ENCODE measurements at places on chromosomes 2 and 18. TPM values are rescaled to one million over a fixed set of nuclear protein-coding genes. Genes with fewer than 3 reads are reported as not detected.

The CYP27C1 gene
- not detected for total RNA-seq

The SNED1 gene
- total RNA-seq, result 7.1 TPM

The EFR3B gene
- 1.2 TPM for total RNA-seq

The SATB2 gene
- total RNA-seq, result 0.21 TPM

DNA sequence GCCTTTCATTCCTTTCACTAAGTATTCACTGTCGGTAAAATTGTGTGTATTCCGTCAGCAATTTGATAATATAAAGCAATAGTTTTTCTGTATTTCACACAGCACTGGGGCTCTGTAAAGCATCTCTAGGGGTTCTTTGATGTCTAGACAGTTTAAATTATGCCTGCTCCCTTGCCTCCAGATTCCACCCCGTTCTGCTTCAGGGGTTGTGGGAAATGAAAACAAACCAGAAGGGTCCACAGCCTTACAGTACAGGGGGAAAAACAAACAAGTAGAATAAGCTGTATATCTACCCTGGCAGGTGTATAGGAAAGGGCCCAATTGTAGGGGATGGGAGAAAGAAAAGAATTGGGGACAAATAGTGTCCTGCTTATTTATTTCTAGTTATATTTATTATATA, 63.1 kb downstream of the ASXL3 start:
- DNase-seq, result no peak

GRCh38 chr18:2083691-2084090, 487.6 kb downstream of the METTL4 start:
- DNase-seq, result no peak

The CACNB4 gene
- total RNA-seq, result 1.5 TPM

- DNase-seq, result no peak
These were observed 175.7 kb downstream of the METTL4 start for GRCh38 chr18:2395427-2396161.

DNA sequence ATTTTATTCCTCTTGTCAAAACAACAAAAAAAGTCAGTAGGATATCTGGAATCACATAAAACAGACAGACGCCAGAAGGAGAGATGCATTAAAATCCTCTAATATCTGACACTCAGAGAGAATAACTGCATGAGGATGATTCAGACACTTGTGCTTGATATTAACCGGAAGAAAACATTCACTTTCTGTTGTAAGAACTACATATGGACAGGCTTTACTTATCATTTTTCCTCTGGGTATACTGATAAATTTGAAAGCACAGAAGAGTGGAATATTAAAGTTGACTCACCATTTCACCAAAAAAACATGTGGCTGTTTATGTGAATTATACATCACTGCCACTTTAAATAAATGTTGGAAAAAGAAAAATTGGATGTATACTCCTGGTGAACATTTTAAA, 589.1 kb upstream of the CDH2 start:
- no peak for DNase-seq

DNA sequence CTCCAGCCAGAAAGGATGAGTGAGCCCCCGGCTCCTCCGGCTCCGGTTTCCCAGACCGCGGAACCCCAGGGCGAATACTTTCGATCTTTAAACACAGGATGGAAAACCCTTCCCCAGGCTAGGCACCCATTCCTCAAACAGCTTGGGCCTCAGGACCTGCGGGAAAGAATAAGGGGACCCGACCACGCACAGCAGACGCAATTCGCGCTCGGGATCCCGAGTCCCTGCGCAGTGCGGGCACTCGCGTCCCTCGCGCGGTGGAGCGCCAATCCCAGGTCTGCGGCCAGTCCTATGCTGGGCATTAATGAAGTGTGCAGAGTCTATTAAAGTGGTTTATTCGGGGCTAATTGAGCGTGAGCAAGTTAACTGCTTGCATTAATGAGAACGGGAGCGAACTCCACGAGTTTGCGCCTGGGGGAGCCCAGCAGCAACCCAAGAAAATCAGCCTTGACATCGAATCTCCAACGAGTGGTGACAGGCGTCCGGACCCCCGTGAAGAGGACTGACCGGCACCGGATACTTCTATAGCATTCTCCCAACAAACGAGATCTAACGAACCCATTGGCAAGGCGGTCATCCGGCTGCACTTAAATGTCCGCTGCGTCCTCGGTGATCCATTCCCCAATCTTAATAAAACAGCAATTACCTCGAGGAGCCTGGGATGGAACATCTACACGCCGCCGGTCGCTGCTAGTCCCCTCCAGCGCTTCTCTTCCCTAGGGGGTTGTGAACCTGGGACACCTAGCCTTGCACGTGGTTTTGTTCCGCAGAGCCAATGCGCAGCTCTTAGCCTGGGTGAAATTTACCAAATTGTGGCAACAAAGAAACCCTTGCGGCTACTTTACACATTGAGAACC, 1.6 kb downstream of the OSR1 start:
- no peak for DNase-seq

DNA sequence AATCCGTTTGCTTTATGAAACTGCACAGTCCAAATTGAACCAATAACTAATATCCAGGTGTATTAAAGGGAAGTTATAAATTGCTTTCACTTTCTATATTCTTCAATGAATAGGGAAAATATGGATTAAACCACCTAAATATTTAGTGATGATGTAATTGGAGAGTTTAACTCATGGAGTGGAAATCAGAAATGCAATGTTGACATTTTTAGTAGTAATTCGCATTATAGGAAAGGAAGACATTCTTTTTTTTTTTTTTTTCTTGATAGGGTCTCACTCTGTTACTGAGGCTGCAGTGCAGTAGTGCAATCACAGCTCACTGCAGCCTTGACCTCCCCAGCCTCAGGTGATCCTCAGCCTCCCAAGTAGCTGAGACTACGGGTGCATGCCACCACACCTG, 321.9 kb downstream of the RNF144A start:
- no peak for DNase-seq

DNA sequence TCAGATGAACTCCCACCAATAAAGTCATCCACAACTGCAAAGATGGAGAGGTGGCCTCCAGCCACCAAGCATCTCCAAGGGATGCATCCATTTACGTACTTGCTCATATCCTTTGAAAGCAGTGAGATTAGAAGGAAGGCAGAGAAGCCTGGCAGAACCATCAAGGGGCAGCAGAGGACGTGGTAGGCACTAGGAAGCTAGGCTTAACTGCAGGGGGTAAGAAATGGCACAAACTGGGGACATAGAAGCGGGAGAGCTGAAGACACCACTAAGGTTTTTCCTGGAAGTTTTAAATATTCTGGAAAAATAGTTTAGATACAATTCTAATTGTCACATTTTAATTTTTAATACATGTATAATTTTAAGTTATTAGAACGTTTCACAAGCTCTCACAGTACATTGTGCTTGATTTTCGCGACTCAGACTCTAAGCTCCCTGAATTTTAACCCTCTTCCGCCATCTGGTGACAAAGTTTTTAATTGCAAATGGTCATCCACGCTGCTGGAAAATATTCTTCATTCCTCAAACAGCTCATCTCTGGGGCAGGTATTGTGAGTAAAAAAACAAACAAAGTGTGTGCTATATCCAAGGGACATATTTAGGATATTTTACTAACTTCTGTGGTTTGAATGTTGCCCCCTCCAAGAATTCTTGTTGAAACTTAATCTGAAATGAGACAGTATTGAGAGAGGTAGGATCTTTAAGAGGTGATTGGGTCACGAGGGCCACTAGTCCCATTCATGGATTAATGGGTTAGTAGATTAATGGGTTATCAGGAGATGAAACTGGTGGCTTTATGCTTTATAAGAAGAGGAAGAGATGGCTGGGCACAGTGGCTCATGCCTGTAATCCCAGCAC, 1.6 kb upstream of the PSTPIP2 start:
- peak; percentile 81 for DNase-seq

DNA sequence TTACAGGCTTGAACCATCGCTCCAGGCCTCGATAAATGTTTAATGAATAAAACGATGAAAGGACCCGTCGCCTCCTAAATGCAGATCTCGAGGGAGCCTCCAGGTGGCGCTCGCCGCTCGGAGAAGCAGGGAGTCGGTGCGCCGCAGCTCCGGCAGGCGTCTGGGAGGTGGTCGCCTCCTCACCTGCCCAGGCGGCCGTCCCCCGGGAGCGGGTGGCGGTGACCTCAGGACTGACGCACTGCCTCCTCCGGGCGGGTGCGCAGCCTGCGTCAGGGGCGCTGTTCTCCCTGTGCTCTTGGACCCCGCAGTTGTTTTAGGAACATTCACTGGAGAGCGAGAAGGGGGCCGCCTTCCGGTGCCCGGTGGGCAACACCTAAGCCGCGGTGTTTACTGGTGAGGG, 38.6 kb upstream of the POLE4 start:
- peak; percentile 71 for DNase-seq

DNA sequence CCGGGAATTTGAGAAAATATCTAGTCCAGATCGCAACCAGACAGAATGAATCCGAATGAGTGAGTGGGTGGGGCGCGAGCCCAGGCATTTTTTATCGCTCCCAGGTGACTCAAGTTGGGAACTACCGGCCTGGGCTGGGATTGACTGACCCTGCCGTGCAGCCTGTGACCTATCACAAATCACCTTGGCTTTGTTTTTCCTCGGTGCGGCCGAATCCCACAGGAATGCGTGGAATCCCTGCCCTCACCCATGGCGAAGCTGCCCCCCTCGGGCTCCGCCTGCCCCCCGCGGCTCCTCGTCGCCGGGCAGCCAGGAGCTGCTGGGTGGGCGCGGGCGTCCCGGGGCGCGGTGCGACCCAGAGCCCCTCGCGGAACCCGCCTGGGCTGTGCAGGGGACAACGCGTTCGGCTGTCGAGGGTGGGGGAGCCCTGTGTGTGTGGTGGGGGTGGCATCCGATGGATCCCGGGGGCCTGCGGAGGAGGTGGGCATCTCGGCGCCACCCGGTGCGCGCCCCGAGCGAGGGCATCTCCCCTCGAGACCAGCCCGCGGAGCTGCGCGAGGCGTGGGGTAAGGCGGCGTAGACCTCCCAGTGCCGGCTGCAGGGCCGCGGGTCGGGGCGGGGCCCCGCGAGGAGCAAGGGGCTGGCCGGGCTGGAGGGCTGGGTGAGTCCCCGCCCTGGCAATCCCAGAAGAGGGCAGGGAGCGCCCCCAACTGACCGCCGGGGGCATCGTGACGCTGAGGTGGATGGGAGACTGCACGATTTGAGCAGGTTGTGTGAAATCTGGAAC, 16.5 kb downstream of the B3GNT7 start:
- peak; percentile 80 for DNase-seq

DNA sequence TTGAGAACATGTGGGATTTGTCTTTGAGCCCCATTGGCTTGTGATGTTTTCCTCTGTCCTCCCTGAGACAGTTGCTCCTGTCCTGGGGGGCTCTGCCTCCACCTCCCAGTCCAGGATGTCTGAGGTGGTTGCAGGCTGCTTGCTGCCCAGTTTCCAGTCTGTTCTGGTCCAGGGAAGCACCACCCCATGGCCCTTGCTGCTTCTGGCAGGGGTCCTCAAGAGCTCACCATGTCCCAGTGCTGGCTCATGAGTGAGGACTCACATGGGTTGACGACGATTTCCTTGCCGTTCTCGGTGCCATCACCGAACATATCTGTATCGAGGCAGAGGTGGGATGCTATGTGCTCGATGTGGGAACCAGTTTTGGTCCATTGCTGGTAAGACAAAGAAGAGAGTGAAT, 103.4 kb upstream of the CAPN13 start:
- DNase-seq, result no peak

- no peak for DNase-seq
These were observed 60.0 kb downstream of the CEP192 start for GRCh38 chr18:13051159-13051558.

GRCh38 chr2:15018814-15019213, 386.3 kb downstream of the LRATD1 start:
- no peak for DNase-seq

GRCh38 chr2:176124110-176124946, 1.8 kb downstream of the HOXD9 start:
- no peak for DNase-seq

DNA sequence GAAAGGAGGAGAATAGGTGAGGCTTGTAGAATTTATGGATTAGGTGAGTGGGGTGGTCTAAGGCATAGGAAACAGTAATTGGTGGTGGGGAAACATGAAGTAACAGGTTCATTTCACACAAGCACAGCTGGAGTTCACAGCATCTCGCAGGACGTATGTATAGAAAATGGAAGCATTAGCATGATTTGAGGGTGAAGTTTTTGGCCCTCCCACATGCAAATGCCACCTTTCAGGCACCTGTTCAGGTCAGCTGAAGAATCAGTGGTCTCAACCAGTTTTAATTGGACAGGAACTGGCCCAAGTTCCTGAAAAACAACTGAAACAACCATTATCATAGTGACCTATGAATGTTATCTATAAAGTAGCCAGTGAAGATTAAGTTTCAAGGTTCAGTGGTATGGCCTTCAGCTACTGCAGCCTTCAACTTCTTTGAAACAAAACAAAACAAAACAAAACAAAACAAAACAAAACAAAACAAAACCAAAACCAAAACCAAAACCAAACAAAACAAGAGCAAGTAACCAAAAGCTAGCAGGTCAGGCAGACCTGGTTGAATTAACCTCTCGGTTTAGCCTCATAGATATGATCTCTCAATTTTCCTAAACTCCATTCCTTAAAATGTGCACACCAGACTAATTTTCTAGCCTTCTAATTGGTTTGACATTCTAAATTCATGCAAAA, 102.1 kb upstream of the SPHKAP start:
- DNase-seq, result no peak

The SULT6B1 gene
- not detected for total RNA-seq

- DNase-seq, result no peak
These were observed 56.7 kb upstream of the ACKR3 start for GRCh38 chr2:236512902-236513435.

The CAPN14 gene
- total RNA-seq, result 1.2 TPM

- DNase-seq, result no peak
These were observed 7.4 kb downstream of the SMAD7 start for GRCh38 chr18:48943333-48943732.

The SP5 gene
- total RNA-seq, result 0.19 TPM

GRCh38 chr2:238320648-238321281, 447 bp downstream of the TRAF3IP1 start:
- no peak for DNase-seq

- DNase-seq, result no peak
These were observed 1.5 kb downstream of the PXDN start for GRCh38 chr2:1742681-1743395.

DNA sequence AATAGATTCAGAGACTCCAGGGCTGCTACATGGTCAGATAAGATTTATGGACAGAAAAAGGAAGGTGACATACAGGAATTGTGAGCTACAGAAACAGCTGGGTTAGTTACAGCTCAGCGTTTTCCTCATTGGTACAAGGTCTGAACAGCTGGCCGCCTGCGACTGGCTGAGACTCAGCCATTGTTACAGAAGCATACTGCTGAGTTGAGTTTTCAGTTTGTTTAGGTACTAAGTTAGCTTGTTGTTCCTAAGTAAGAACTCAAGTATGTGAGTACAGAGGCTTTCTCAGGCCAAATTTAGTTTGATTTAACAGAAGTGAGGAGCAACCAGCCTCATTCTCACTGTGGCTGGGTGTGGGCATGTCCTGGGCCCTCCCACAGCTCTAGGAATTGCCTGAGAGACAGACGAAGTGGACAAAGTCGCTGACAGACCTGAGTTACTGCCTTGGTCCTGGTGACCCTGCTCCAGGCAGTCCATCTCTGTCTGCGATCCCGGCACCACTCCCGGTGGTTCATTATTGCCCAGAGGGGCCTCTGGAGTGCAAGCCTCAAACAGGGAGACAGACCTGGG, 27.8 kb upstream of the RHOB start:
- DNase-seq, result no peak

The ITPRIPL1 gene
- total RNA-seq, result 28.2 TPM

The UGT1A10 gene
- not detected for total RNA-seq

The NT5DC4 gene
- total RNA-seq, result not detected
